ENCODE measurements at places on chromosomes 12 and 14.

DNA sequence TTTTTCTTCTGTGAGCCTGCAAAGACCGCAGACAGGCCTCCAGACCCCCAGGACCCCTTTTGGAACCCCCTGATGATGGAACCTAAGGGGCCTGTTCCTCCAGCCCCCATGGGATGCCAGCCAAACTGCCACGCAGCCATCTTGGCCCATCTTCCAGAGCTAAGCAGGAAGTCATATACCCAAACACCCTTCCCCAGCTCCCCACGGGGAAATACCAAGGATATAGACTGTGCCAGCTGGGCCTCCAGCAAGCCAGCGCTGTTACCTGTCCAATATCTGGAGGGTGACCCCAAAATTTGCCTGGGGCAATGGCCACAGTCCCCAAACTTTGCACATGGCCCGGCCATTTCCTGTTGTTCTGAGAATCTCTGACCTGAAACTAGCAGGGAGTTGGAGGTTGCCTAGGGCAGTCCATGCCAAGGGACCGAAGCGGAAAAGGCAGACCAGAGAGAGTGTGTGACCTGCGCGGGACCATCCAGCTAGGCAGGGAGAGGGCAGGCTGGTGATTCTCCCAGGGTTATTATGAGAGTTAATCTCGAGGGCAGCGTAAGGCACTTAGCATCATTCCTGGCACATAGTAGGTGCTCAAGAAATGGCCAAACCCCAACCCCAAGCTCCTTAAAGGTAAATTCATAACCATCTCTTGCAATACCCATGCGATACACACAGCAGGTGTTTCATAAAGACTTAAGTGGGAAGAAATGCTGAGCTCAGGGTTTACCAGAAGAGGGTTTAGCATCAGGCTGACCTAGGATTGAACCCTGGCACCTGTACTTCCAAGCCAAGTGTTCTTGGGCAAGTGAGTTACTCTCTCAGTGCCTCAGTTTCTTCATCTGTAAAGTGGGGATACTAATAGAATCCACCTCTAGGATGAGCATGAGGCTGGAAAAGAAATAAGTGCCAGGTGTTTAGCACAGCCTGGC lies 2.6 kb upstream of the RASAL1 start:
- no peak for DNase-seq

- DNase-seq: no peak
Observed at GRCh38 chr14:77880056-77880455, 80.1 kb downstream of the ADCK1 start.

GRCh38 chr14:101808020-101808641 lies 46.6 kb downstream of the PPP2R5C start:
- DNase-seq: no peak

DNA sequence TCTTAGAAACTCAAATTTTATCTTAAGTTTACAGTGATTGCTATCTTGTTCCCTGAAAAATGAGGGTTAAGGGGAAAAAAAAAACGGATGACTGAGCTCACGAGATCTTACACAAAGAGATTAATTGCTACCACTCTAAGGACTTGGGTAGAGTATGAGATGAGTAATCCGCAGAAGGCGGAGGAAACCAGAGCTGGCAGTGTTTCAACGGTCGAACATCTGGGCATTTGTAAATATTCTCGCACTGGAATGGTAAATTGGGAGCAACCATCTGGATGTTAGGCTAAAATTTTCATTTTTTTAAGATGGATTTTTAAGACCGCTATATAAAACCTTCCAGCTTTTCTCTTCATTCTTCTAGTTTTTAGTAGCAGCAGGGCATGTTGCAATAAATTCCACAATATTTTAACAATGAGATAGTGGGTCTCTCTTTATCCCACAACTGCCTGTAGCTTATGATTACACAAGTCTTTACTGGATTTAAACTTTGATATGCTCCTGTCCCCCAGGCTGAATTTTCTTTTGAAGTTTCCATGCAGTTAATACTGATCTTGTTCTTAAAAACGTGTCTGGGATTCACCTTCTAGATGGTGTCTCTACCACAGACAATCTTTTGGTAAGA lies 1324.1 kb downstream of the AACS start:
- no peak for DNase-seq

DNA sequence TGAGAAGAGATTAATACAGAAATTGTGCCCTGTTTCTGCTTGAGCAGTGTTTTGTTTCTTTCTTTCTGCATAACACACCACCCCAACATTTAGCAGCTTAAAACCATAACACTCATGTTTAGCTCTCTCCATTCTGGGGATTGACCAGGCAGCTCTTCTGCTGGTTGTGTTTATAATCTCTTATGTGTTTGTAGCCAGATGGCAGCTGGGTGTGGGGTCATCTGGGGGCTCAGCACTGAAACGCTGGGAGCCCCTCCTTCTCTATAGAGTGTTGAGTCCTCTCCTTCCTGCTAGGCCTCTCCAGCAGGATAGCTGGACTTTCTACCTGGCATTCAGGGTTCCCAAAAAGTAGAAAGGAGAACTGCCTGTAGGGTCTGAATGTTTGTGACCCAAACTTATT lies 270.6 kb downstream of the TTC8 start:
- DNase-seq: no peak

DNA sequence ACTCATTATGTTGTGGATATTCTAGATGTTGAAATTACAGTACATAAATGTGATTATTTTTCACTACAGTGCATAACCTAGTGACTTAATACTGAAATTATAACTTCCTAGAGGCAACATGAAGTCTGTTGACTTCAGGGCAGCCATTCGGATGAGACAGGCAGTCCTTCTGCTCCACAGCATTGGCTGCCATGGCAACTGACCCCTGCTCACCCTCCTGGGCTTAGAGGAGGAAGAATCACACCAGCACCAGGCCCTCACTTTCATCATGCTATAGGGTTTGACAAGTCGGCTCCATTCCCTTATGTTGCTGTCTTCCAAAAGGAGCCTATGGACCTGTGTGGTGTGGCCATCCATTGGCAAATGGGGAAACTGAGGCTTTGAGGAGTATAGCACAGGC lies 233.5 kb upstream of the TMEM132C start:
- no peak for DNase-seq

DNA sequence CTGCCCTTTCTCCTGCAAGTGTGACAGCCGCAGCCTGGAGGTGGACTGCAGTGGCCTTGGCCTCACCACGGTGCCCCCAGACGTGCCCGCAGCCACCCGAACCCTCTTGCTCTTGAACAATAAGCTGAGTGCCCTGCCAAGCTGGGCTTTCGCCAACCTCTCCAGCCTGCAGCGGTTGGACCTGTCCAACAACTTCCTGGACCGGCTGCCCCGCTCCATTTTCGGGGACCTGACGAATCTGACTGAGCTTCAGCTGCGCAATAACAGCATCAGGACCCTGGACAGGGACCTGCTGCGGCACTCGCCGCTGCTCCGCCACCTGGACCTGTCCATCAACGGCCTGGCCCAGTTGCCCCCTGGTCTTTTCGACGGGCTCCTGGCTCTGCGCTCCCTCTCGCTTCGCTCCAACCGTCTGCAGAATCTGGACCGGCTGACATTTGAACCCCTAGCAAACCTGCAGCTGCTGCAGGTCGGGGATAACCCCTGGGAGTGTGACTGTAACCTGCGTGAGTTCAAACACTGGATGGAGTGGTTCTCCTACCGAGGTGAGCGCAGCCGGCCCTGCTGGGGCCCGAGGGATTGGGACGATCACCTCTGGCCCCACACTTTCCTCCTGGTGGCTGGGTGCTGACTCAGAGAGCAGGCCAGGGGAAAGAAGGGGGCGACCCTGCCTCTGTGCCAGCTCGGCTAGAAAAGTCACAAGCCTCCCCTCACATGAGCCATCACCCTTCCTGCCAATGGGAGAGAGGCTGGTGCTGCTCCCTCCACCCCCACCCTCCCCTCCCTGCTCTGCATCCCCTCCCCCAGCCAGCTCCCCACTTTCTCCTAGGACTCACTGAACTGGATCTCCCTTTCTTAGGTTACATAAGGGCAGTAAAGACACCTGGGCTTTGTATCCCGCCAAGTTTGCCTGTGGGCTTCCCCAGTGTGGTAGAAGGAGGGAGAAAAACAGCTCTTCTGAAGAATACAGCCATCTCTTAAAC lies 10.9 kb downstream of the LRTM2 start:
- DNase-seq: no peak

DNA sequence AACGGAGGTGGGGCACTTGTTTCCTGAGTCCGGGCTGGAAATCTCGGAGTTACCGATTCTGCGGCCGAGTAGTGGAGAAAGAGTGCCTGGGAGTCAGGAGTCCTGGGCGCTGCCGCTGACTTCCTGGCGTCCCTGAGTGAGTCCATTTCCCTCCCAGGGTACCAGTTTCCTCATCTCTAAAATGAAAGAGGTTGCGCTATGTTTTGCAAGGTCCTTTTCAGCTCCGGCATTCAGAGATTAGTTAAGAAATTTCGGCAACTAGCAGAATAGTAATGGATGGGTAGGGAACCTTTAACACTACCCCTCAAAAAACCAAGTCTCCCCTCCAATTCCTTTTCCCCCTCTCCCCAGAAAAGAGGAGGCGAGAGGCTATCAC lies 724 bp downstream of the BLOC1S1 start:
- no peak for DNase-seq

DNA sequence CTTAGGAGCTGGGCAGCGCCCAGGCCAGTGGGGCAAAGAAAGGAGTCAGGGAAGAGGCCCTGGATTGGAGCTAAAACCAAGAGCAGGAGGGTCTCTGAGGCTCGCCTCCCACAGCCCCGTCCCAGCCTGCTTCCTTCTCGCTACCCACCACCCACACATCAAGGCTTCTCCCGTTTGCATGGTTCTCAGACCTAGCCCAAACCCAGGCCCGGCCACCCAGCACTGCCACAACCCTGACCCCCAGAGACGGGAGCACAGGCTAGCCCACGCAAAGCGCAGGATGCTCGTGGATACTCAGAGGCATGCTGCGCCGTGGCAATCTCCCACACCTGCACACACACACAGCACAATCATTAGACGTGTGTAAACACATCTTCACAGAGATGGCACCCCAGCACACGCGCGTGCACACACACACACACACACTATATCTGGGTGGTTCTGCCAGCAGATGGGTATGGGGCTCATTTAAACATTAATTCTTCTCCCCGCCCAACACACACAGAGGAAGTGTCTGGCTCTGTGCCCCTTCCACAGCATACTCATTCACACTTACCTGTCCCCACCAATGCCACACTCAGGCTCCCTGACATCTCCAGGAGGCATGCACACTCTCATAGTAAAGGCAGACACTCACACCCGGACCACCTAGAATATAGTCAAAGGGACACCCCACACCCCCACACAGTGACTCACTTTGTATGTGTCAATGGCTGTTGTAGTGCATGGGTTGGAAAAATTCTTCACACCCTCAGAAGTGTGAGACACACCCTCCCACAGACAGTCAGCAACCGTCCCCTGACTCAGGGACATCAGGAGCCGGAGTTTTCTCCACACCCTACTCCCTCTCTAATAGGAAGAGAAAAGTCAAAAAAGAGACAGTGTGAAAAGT lies 1.1 kb downstream of the CARMIL3 start:
- peak; percentile 63 for DNase-seq

DNA sequence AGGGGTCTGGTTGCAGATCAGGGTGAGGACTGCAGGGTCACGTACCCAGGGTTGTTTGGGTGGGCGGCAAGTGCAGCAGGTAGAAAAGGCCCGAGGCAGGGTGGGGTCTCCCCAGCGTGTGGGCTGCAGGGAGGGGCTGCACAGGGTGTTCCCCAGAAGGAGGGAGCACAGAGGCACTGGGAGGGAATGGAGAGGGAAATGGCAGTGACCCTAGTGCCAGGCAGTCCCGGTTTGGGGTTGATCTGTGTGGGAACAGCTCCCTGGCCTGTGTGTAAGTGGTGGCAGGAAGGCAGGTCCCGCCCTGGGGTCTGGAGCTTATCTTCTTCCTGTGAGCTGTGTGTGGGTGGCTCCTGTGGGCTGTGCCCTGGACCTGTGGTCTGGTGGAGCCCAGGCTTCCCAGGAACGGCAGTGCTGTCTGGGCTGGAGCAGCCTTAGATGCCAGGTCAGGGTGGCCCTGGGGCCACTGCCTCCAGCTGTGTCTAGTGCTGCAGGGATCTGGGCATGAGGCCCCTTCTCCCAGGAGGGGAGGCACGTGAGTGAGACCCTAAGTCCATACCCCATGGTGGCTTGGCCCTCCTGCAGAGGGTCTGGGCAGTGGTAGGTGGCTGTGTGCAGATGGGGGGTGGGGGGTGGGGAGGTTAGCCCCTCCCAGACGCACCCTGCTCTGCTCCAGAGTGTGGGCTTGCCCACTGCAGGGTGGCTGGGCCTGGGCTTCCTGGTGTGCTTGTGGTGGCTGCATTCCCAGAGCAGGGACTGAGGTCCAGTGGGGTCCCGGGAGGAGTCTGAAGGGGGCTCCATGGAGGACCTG lies 363.5 kb downstream of the TMEM121 start:
- DNase-seq: no peak

DNA sequence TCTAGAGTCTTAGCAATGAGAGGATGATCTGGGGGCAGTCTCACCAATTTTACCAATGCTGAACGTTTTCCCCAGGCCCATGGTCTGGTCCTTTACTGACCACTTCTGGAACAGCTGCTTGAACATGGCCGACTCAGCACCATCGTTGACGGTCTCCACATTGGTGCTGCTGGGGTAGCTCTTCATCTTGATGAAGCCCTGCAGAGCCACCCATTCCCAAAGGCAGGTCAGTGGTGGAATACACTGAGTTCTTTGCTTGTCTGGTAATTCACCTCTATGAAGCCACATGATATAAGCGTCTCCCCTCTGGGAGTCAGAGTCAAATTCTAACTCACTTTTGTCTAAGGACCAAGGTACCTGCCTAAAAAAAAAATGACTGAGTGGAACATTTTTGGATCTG lies 10.2 kb downstream of the AVIL start:
- DNase-seq: no peak

DNA sequence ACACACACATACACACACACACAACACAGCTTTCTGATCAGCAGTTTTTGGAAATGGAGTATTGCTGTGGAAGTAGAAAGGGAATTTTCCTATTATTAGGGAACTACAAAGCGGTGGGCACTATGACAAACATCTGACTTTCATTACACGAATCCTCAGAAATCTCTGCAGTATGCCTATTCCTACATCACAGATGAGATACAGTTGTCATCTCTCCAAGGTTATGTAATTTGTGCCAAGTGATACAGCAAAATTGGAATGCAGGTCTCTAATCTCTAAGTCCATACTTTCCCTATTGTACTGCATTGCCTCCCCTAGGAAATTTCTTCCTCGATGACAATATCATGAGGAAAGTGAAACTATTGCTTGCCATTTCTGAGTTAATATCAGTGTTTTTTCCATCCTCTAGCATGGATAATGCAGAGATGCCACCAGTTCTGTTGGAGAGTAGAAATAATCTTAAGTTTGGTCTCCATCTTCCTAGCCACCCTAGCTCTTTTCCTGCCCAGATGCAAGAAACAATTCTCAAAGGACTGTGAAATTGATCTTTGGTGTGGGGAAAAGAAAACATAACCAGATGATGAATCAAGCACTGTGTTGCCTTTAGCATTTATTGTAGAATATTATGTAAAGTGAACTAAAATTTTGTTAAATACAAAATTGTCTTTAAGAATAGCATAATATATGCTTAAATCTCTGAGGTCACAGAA lies 94.7 kb downstream of the ERGIC2 start:
- DNase-seq: no peak

GRCh38 chr14:83101846-83102245 lies 1568.2 kb upstream of the SEL1L start:
- DNase-seq: no peak
